ENCODE measurements at places on chromosomes 3 and 15. TPM values are rescaled to one million over a fixed set of nuclear protein-coding genes. Genes with fewer than 3 reads are reported as not detected.

EHD4 gene
- total RNA-seq = 22.6 TPM

ADAMTSL3 gene
- not detected for total RNA-seq

FBXW12 gene
- not detected for total RNA-seq

PDIA3 gene
- 244 TPM for total RNA-seq

ITGB5 gene
- total RNA-seq = 1.6 TPM

GRCh38 chr3:95627697-95628096 is 1186.7 kb upstream of the EPHA6 start:
- no peaks in the 10 kb centered on the region for H3K36me3 ChIP-seq
- no peaks in the 10 kb centered on the region for H3K4me1 ChIP-seq
- no peak overlapping the region for H3K27ac ChIP-seq
- H3K27me3 ChIP-seq = no peaks in the 10 kb centered on the region

GRCh38 chr3:185796431-185797107 is 28.3 kb downstream of the IGF2BP2 start:
- no peak overlapping the region for H3K4me3 ChIP-seq
- H3K27ac ChIP-seq = no peak overlapping the region
- peaks cover 19% of the 10 kb centered on the region for H3K27me3 ChIP-seq
- no peaks in the 10 kb centered on the region for H3K36me3 ChIP-seq
- DNase-seq = no peak

GRCh38 chr3:177320765-177321247 is 123.5 kb upstream of the TBL1XR1 start:
- peaks cover 32% of the 10 kb centered on the region for H3K4me1 ChIP-seq
- no peak for DNase-seq
- peaks cover 3% of the 10 kb centered on the region for H3K36me3 ChIP-seq
- no peak overlapping the region for H3K4me3 ChIP-seq
- H3K27me3 ChIP-seq = no peaks in the 10 kb centered on the region
- no peak overlapping the region for H3K27ac ChIP-seq

DNA sequence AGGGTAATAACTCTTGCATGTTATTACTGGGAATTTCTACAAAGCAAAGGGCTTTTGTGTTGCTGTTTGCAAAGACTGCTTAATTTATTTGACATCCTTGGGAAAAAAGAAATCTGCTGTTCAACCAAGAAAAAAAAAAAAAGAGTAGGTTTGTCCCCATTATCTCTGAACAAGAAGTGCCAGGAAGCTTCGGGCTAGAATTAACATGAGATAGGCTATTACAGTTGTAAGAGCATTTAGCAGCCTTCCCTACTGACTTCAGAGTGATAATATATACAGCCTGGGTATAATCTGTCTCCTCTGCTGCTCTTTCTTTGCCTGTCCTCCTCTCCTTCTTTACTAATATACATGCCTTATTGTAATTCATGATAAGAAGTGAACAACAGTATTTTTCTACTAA is 23.3 kb upstream of the CHMP2B start:
- peaks cover 13% of the 10 kb centered on the region for H3K27me3 ChIP-seq
- H3K4me1 ChIP-seq = no peaks in the 10 kb centered on the region
- no peak overlapping the region for H3K27ac ChIP-seq
- DNase-seq = no peak
- H3K4me3 ChIP-seq = no peak overlapping the region

GRCh38 chr3:2516762-2517441 is 418.2 kb downstream of the CNTN4 start:
- H3K36me3 ChIP-seq = no peaks in the 10 kb centered on the region
- H3K27ac ChIP-seq = no peak overlapping the region

DNA sequence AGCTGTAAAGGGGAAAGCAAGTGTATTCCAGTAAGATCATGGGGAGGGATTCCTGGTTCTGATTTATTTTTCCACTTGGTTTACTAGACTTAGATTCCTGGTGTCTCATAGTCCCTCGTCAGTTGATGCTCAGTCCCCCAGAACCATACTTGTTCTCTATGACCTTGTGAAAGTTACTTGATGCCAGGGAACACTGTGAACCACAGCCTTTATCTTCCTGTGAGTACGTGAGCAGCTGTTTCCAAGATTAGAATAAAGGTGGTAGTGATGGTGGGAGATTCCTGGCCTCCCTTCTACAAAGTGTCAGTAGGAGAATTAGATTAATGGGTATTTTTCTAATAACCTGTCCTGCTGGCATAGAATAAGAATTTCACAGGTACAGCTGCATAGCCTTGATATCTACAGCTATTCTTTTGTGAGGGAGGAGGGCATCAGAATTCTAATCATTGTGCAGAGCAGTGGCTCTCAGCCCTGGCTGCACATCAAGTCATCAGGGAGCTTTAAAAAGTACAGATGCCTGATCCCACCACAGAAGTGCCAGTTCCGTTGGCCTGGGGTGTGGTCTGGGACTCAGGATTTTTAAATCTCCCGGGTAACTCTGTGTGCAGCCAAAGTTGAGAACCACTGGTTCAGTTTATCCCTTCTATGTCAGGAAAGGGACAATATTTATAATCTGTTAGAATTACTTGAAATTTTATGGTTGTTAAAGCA is 20.0 kb downstream of the GPD1L start:
- H3K4me3 ChIP-seq = no peak overlapping the region
- H3K27ac ChIP-seq = no peak overlapping the region

DNA sequence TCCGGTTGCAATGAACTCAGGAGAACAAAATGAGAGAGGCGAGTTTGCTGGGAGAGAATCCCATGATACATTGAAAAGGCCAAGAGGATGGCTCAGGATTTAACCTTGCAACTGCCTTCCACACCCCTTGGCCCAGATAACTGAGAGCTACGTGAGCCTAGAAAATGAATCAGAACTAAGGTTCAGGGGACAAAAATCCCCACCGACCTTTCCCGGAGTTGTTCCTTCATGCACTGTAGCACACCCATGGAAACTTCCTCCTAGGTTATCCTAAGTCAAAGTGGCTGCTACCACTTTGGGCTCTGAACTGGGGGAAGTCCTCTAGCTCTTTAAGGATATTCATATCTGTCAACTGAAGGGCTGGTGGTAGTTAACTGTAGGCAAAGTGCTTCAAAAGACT is 58.3 kb upstream of the SLC4A7 start:
- peaks cover 6% of the 10 kb centered on the region for H3K4me1 ChIP-seq
- H3K27me3 ChIP-seq = no peaks in the 10 kb centered on the region
- H3K4me3 ChIP-seq = no peak overlapping the region
- H3K27ac ChIP-seq = no peak overlapping the region
- no peaks in the 10 kb centered on the region for H3K36me3 ChIP-seq
- no peak for DNase-seq

GRCh38 chr3:48543271-48543866 is 13.2 kb downstream of the PFKFB4 start:
- no peaks in the 10 kb centered on the region for H3K27me3 ChIP-seq
- H3K4me3 ChIP-seq = no peak overlapping the region
- no peak overlapping the region for H3K27ac ChIP-seq
- no peaks in the 10 kb centered on the region for H3K4me1 ChIP-seq
- H3K36me3 ChIP-seq = no peaks in the 10 kb centered on the region
- no peak for DNase-seq

DNA sequence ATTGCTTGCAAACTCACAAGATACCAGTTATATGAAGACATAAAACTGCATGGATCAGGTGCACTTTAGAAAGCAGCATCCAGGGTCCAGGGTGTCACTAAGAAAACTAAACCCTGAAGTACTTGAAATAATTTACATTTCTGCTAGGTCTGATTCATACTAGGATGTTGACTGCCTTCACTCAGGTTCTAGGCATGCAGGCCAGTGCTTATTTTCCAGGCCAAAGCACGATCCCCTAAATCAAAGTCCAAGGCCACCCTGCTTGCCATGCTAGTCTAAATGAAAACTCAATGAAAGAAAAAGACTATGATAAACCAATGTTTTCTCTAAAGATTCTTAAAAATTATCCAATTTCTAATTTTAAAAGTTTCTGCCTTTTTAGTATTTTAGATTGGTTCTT is 49.4 kb downstream of the GREM1 start:
- no peak overlapping the region for H3K4me3 ChIP-seq
- no peaks in the 10 kb centered on the region for H3K4me1 ChIP-seq
- no peaks in the 10 kb centered on the region for H3K36me3 ChIP-seq
- H3K27ac ChIP-seq = no peak overlapping the region

DNA sequence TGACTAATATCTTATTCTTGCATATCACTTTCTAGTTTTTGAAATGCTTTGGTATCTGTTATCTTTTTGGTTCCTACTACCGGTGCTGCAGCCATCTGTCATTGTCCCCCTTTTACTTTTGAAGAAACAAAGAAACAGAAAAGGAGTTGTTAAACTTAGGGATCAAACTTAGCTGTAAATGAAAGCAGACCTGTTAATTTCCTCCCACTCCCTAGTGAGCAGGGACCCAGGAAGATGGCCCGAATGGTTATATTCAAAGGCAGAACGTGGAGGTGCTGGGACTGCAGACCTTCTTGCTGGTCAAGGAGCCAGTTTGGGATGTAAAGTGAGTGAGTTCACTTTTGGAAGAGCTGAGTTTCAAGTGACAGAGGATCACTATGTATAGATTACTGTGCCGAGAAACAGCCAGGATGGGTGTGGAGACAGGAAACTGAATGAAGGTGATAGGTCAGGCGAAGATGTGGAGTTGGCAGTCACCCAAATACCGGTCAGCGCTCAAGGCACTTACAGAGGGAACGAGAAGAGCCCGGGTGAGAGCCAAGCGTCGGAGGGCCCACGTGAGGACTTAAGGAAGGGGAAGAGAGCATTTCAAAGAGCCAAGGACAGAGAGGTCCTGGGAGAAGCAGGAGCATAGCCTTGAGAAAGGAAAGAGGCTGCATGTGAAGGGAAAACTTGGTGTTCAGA is 20.1 kb downstream of the KBTBD8 start:
- no peak for DNase-seq
- no peaks in the 10 kb centered on the region for H3K36me3 ChIP-seq
- H3K27me3 ChIP-seq = no peaks in the 10 kb centered on the region
- H3K4me1 ChIP-seq = peaks cover 23% of the 10 kb centered on the region

- no peaks in the 10 kb centered on the region for H3K4me1 ChIP-seq
- H3K36me3 ChIP-seq = no peaks in the 10 kb centered on the region
- no peak for DNase-seq
- H3K27ac ChIP-seq = no peak overlapping the region
- peaks cover 12% of the 10 kb centered on the region for H3K27me3 ChIP-seq
Measured at GRCh38 chr3:58719684-58720083, 53.1 kb upstream of the FAM3D start.

GRCh38 chr3:116877968-116878367 is 168.4 kb downstream of the TUSC7 start:
- H3K27ac ChIP-seq = no peak overlapping the region
- no peak overlapping the region for H3K4me3 ChIP-seq
- DNase-seq = no peak
- H3K4me1 ChIP-seq = no peaks in the 10 kb centered on the region

DNA sequence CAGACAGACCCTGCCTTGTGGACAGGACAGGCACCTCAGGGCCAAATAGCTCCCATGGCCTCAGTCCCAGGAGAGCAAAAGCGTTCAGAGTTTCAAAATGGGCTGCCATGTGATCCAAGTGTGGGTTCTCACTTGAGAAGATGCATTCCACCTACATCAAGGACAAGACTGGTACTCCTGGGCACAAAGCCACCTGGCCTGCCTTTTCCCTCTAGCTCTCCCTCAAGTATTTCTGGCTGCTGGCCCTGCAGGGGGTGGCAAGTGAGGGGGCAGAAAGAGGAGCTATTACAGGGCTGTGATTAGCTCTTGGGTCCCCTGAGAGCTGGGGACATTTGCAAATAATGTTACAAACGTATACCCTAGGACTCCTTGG is 6.5 kb upstream of the COL7A1 start:
- DNase-seq = no peak
- no peaks in the 10 kb centered on the region for H3K27me3 ChIP-seq
- no peak overlapping the region for H3K4me3 ChIP-seq

GRCh38 chr3:435161-435560 is 238.6 kb downstream of the CHL1 start:
- H3K27ac ChIP-seq = no peak overlapping the region
- H3K4me3 ChIP-seq = no peak overlapping the region

- H3K4me3 ChIP-seq = no peak overlapping the region
- H3K27me3 ChIP-seq = no peaks in the 10 kb centered on the region
- no peak for DNase-seq
- no peaks in the 10 kb centered on the region for H3K36me3 ChIP-seq
- peak overlapping the region; percentile 90 for H3K27ac ChIP-seq
Measured at GRCh38 chr3:10281951-10282350, 10.8 kb downstream of the GHRL start.

DNA sequence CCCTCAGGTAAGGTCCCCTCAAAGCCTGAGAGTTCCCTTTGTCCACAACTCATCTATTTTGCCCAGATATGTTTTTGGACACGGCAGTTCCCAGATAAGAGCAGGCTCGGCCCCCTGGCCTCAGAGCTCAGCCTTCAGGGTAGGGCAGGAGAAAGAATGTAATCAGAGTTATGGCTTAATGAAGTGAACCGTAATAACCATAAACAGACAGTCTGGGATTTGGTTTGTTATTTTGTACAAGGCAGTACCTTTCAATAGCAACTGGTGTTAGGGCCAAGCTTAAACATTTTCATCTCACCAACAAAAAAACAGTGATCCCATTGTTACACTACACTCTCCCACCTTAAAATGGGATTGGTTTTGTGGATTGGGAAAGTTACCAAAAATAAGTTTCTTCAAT is 12.2 kb upstream of the ALDH1A3 start:
- peaks cover 16% of the 10 kb centered on the region for H3K27me3 ChIP-seq
- no peaks in the 10 kb centered on the region for H3K36me3 ChIP-seq
- H3K4me1 ChIP-seq = no peaks in the 10 kb centered on the region
- no peak overlapping the region for H3K27ac ChIP-seq
- no peak for DNase-seq

GRCh38 chr15:40198355-40199085 is 37.7 kb downstream of the BUB1B start:
- H3K4me1 ChIP-seq = peaks cover 14% of the 10 kb centered on the region
- H3K36me3 ChIP-seq = peaks cover 63% of the 10 kb centered on the region
- no peaks in the 10 kb centered on the region for H3K27me3 ChIP-seq
- no peak overlapping the region for H3K4me3 ChIP-seq
- no peak for DNase-seq
- H3K27ac ChIP-seq = no peak overlapping the region

- no peak overlapping the region for H3K4me3 ChIP-seq
- H3K4me1 ChIP-seq = peaks cover 19% of the 10 kb centered on the region
- H3K36me3 ChIP-seq = peaks cover 4% of the 10 kb centered on the region
- no peak overlapping the region for H3K27ac ChIP-seq
- no peaks in the 10 kb centered on the region for H3K27me3 ChIP-seq
Measured at GRCh38 chr3:183449391-183449790, 21.0 kb upstream of the MCF2L2 start.

- H3K36me3 ChIP-seq = no peaks in the 10 kb centered on the region
- H3K27me3 ChIP-seq = peaks cover 4% of the 10 kb centered on the region
- H3K4me3 ChIP-seq = no peak overlapping the region
- DNase-seq = no peak
- H3K4me1 ChIP-seq = no peaks in the 10 kb centered on the region
- H3K27ac ChIP-seq = no peak overlapping the region
Measured at GRCh38 chr15:38297623-38298388, 45.2 kb downstream of the SPRED1 start.

- no peak overlapping the region for H3K27ac ChIP-seq
- H3K4me1 ChIP-seq = no peaks in the 10 kb centered on the region
- no peak for DNase-seq
- no peak overlapping the region for H3K4me3 ChIP-seq
- peaks cover 60% of the 10 kb centered on the region for H3K27me3 ChIP-seq
Measured at GRCh38 chr3:187695449-187695848, 6.9 kb downstream of the RTP2 start.

Measured in activated T-cell treated with anti-CD3 and anti-CD28 coated beads, Interleukin-2, amount 50 U/mL, for 72 hours (primary cell).